ENCODE measurements at places on chromosomes 11 and 22.

DNA sequence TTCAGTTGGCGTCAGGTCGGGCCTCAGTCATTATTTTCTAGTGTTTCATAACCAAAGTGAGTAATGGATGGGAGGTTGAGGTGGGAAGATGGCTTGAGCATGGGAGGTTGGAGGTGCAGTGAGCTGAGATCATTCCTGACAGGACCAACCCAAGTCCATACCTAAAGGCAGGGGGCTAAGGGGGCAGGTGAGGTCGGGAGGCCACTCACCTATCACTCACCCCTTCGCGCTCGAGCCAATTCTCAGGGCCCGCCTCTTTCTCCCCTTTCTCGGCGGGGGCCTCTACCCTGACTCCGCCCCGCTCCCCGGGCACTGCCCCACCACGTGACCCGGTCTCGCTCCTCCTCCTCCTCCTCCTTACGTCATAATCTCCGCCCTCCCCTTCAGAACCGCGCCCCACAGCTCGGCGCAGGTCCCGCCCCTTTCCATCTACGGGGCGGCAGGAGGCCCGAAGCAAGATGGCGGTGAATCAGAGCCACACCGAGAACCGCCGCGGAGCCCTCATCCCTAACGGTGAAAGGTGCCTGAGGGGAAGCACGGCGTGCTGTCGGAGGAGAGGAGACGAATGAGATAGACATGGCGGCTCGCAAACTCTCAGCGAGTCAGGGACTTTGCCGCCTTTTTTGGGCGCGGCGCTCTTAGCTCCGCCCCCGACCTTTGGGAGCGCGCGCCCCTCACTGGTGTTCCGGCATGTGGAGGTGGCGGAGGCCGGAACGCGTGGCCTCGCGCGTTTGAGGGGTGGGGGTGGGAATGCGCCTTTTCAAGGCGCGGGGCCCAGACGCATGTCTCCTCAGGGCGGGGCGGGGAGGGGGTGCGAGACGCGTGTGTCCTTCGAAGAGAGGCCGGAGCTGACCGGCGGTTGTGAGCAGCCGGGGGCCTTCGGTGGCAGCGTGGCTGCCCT, at the start of gene WBP2NL:
Gene WBP2NL (plus strand): TSS at position 428 of the 901 bp plus-strand sequence. CDS start 31 bp downstream, at position 459.
- peak; percentile 79 for DNase-seq

- DNase-seq: no peak
Observed at GRCh38 chr11:93921695-93922468, 71.5 kb upstream of the VSTM5 start.

DNA sequence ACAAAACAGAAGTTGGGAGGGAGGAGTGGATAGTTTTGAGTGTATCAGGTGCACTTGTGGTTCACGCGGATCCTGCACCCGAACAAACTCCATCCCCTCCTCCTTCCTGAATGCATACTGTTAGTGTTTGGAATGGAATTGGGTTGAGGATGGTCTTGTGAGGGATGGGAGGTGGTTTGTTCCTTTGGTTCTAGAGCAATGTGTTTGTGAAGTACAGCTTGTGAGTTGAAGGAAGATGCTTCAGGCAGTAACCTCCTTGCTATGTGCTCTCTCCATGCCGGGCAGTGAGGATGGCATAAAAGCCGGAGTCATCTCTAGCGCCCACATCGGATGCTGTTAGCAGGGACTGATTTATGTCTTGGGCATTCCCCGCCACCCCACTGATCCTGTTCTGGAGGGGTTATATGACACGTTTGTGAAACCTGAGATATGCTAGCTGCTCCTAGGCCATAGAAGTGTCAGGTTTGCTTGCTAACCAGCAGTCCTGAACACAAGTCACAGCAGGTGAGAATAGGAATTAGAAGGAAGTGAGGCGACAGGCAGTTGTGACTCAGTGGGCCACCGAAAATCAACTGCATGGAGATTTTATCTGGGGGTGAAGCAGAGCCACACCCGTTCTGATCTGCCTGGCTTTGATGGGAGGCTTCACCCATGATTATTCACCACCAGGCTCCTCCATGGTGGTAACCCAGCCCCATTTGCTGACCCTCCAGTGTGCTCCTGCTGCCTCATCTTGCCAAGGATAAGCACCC, 2.2 kb downstream of the BCR start:
- no peak for DNase-seq

DNA sequence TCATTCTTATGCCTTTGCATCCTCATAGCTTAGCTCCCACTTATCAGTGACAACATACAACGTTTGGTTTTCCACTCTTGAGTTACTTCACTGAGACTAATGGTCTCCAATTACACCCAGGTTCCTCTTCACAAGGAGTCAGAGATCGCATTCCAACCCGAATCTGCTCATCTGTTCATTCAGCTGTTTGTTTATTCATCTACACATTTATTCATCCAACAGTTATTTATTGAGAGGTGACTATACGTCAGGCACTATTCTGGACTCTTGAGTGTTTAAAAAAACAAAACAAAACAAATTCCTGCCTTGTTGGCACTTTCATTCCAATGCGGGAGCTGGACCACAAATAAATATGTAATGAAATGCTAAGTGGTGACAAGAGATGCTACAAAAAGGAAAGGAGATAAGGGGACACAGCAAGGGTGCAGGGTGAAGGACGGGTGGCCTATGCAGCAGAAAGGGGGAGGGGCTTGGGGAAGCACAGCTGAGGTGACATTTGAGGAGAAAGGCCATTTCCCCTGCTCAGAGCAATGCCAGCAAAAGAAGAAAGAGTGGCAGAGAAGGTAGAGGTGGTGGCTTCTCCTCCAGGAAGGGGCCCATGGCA, 393.8 kb upstream of the SYN3 start:
- DNase-seq: no peak

DNA sequence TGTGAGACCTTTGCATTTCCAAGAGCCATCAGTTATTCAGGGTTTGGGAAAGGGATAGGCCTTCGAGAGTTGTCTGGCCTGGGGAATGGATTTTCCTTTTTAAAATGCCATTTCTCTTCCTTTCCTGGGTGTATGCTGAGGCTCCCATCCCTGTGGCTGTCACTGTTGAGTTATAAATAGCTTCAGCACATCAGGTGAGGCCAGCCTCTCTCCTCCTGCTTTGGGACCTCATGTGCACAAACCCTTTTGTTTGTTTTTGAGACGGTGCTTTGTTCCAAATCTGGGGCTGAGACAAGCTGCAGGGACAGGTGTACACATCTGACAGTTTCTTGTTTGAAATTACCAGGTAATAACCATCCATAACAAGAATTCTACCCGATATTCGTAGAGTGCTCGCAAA, 1.3 kb downstream of the TEF start:
- no peak for DNase-seq

DNA sequence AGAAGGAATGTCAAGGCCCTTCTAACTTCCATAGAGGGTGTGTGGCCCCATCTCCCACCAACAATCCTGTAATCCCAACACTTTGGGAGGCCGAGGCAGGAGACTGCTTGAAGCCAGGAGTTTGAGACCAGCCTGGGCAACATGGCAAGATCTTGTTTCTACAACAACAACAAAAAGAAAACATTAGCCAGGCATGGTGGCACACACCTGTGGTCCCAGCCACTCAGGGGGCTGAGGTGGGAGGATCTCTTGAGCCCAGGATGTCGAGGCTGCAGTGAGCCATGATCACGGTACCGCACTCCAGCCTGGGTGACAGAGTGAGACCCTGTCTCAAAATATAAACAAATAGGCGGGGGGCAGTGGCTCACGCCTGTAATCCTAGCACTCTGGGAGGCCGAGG, 16.9 kb downstream of the TSPAN32 start:
- no peak for DNase-seq

- no peak for DNase-seq
Observed at GRCh38 chr11:99568808-99569207, 548.1 kb downstream of the CNTN5 start.

- DNase-seq: no peak
Observed at GRCh38 chr11:58958500-58958899, 19.2 kb downstream of the GLYATL1 start.

- DNase-seq: no peak
Observed at GRCh38 chr22:31872209-31872608, 72.1 kb upstream of the YWHAH start.

DNA sequence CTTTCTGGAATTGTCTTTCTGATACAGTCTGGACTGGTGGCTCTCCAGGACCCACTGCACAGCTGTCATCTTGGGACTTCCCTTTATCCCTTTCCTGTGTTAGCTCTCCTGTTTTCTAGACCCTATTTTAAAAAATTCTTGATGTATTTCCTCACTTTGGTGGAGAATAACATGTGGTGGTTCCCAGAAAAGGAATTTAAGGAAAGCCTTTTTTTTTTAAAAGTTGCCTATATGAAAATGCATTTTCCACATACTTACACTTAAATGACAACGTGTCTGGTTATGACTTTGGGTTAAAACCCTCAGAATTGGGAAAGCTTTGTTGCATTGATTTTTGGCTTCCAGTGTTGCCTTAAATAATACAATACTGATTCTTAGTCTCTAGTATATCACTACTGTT, 400.7 kb downstream of the TMEM135 start:
- DNase-seq: no peak

DNA sequence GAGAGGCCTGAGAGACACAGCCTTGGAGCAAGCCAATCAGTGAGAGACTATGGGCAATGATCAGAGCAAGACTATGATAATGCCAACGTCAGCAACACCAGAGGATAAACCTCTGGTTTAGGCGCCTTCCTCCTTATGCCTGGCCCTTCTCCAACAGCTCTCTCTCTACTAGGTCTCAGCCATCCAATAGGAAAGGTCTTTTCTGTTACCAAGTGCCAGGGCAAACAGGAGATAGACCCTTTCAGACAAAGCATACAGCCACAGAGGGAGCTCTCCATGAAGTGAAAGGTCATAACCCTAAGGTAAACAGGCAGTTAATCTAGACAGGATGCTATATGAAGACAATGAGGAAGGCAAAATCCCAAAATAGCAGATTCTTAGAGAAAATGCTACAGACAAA, 9.5 kb downstream of the STK33 start:
- no peak for DNase-seq

- no peak for DNase-seq
Observed at GRCh38 chr22:25219948-25220442, 556 bp downstream of the CRYBB2 start.

All from stimulated activated CD4-positive, alpha-beta T cell treated with anti-CD3 and anti-CD28 coated beads, TNF-alpha, amount 100 ng/mL, for 1 hour (primary cell).